Hematopoietic multipotent progenitor cell treated with erythropoietin and hydrocortisone succinate and interleukin-3 and kit ligand, for 17 days (in vitro differentiated cells): ENCODE measurements at places on chromosomes 16 and 17.
A peak's percentile ranks its signal among the peaks of the same experiment; 100 is the strongest.

DNA sequence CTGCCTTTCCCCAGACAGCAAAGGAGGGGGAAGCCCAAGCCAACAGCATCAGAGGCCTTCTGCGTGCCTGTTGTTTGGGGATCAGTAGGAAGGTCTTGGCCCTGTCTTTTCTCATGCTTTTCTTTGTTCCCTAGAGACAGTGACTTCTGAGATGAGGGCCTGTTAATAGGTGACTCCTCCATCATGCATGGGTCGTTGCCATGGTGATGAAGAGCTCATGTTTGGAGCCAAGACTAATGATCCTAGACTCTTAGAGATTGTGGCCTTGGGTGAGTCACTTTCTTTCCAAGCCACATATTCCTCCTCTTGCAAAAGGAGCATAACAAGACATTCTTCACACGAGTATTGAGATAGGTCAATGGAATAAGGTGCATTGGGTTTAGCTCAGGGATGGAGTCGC, 201.1 kb upstream of the ASIC2 start:
- no peak for DNase-seq

DNA sequence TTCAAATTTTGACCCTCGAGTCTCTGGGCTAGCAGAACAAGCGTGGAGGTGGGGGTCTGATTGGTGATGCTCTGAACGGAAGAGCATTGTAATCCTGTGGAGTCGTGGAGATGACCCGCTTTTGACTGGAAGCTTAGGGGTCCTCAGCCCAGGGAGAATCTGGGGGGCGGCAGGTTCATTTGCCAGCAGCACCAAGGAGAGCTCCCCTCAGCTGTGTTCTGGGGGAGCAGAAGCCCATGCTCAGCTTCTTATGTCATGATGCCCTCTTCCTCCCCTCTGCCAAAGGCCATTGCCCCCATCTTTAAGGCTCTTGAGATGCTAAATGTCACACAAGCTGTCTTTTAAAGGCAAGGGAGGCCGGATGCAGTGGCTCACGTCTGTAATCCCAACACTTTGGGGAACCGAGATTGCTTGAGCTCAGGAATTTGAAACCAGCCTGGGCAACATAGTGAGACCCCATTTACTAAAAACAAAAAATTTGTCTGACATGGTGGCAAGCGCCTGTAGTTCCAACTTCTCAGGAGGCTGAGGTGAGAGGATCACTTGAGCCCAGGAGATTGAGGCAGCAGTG, 19.3 kb downstream of the LDHD start:
- no peak for DNase-seq

DNA sequence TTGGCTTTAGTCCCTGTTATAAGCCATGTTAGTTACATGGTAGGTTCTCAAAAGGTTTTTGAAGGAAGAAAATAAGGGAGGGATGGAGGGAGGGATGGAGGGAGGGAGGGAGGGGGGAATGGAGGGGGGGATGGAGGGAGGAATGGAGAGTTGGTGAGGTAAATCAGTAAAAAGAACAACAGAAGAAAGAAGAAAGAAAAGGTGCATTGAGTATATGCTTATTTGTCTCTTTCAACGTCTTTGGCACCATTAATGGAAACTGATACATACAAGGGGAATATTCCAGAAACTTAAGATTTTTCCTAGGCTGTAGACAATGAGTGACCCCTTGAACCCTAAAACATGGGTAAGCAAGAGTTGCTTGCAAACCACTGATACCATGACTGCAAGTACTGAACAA, 1056.3 kb downstream of the CDH11 start:
- no peak for DNase-seq

DNA sequence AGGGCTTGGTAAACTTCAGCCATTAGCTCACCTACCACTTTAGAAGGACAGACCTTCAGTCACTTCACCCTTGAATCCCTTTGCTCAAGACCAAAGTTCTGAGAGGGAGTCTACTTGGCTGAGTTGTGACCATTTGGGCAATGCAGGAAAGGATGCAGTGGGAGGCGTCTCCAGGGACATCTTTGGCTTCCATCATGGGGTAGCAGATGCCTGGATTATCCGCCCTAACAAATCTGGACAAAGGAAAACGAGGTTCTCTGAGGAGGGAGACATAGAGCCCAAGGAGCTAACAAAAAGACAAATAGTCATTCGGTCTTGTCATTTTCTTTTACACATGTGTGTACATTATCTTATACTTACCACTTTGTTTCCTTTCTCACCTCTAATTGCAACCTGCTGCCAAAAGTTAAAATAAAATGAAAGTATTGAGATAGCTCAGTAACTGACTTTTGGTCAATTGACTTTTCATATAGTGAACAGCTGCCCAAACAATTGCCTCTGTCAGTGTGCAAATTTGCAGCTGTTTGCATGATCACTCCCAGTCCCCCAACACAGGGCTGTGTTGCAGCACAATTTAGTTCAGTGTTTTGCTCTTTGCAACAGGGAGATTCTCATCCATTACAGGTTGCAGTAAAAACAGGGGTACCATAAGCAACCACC, 108.9 kb upstream of the EEF2KMT start:
- no peak for DNase-seq

GRCh38 chr17:29591146-29591736, 1.7 kb upstream of the ANKRD13B start:
- no peak for DNase-seq

- DNase-seq = peak; percentile 18
These were observed 800 bp downstream of the ZNF747 start for GRCh38 chr16:30533748-30534367.

DNA sequence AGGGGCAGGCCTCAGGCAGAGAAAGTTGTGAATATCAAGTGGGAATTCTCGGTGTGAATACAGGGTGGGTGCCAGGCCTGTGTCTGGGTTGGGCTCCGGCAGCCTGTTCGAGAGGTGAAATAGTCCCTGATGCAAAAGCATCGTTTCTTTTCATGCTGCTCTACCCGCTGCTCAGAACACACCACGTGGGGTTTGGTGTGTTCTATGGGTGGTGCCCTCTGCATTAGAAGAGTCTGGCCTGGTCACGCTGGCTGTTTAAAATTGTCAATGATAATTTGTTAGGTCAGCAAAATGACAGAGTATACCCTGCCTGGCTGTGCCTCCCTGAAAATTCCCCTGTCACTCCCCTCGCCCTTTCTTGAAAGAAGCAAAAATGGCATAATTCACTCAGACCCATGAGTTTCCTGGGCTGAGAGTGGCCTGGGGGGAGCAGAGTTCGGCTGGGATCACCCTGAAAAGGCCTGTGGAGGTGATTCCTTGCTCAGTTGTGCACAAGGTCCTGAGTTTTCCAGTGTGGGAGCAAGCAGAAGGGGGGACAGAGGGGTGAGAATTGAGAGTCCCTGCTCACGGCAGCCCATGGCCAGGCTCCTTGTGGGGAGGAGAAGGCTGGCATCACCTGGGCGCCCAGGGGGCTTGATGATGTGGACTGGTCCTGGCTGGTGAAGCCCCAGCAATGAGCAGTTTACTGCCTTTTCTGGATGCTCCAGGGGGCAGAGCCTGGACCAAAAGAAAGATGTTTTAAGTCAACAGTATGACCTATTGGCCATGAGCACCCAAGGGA, 3.2 kb downstream of the CACNG5 start:
- DNase-seq = no peak

DNA sequence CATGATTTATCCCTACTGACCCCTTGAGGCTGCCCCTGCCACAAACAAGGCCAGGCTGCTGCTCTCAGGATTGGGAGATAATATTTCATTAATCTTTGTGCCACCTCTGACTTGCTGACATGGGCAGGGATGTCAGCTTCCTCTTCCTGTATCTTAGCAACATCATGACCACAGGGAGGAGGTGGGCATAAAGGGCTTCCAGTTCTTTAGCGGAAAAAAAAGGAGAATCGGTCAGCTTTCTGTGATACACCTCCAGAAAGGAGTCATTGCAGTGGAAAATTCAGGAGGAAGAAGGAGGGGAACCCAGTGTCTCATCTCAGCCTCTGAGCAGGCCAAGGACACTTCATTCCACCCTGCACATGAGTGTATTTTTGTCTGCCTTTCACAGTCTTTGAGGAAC, 206.8 kb upstream of the SDK2 start:
- DNase-seq = no peak

DNA sequence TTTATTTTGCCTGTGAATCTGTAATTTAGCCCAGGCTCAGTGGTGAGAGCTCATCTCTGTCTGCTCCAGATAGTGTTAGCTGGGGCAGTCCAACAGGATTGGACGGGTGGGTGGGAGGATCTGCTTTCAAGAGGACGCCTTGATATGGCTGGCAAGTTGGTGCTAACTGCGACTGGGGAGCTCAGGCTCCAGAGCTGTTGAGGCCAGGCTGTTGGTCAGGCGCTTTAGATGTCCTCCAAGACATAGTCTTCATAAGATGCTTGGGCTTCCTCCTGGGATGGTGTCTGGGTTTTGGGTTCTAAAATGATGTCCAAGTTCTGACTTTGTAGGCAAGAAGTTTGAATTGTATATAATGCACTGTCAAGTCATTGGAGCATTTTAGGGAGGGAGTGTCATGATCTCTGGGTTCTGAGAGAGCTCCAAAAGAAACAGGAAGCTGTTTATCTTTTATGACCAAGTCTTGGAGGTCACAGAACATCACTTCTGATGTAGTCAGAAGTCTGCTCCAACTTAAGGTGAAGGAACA, 12.8 kb upstream of the PCTP start:
- DNase-seq = peak; percentile 42

DNA sequence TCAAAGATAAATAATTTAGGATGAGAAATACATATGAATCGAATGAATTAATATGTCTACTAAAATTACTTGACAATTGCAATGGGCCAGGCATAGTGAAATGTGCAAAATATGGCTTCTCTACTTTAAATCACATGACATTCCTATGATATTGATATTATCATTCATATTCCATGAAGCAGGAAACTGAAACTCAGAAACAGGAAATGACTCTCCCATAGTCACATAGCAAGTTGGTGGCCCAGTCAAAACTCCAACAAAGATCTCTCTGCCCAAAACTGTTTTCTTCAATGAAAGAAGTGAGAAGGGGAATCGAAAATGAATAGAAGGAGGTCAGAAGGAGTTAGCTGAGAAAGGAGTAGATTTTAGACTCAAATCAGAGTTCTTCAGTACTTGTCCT, 272.2 kb downstream of the CDH8 start:
- DNase-seq = no peak

DNA sequence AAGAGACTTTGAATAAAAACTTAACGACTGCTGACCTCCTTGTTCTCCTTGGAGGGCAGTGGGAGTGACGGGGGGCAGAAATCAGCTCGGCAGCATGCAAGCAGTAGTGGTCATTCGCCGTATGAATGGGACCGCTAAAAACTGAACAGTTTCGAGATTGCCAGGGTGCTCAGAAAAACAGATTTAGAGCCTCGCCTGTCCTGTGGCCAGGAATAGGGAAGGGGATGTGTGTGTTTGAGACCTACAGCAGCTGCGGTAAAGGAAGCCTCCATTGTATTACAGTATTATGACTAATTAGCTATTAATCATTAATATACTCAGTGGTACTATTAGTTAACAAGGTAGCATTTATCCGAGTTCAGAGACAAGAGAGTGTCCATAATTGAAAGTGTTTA, 670 bp upstream of the ZNF652 start:
- no peak for DNase-seq

DNA sequence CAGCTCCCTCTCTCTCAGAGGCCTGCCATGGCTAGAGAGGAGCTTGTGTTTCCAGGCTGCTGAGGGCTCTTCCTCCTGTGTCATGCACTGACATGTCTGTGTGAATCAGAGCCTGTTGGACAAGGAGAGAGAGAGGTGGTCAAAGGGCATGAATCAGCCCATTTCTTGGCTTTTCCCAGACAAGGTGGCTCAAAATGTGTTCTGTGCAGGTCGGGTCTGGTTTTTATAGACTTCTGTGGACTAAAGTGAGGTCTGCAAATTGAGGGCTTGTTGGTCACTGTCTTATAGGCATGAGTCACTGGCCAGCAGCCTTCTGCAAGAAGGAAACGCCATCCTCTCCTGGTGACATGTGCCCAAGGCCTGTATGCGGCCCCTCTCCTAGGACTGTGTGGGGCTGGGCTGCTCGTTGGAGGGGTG, 97.9 kb downstream of the FOXL1 start:
- DNase-seq = no peak

DNA sequence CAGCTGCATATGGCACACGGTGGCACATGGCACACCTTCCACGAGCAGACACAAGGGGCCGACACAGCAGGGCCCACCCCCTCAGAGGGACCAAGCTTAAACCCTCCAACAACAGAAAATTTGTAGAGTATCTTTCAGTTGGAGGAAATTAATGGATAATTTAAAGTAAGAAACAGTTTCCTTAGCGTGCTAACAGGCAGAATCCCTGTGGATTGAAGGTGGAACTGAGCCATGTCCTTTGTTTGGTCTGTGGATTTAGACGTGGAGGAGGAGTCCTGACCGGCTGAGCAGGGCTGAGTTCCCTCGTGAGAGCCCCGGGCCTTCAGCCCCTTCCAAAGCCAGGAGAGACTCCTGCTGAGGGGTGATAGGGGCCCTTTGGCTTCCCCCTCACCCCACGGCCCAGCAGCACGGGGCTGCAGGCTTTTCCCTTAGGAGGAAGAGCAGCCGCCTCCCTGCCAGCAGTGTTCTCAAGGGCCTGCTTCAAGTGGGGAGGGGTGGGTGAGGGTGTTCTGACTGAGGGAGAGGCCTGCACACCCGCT, 1.4 kb upstream of the CYB561 start:
- DNase-seq = no peak

- no peak for DNase-seq
These were observed 109.1 kb upstream of the CDC42EP4 start for GRCh38 chr17:73420897-73421296.

DNA sequence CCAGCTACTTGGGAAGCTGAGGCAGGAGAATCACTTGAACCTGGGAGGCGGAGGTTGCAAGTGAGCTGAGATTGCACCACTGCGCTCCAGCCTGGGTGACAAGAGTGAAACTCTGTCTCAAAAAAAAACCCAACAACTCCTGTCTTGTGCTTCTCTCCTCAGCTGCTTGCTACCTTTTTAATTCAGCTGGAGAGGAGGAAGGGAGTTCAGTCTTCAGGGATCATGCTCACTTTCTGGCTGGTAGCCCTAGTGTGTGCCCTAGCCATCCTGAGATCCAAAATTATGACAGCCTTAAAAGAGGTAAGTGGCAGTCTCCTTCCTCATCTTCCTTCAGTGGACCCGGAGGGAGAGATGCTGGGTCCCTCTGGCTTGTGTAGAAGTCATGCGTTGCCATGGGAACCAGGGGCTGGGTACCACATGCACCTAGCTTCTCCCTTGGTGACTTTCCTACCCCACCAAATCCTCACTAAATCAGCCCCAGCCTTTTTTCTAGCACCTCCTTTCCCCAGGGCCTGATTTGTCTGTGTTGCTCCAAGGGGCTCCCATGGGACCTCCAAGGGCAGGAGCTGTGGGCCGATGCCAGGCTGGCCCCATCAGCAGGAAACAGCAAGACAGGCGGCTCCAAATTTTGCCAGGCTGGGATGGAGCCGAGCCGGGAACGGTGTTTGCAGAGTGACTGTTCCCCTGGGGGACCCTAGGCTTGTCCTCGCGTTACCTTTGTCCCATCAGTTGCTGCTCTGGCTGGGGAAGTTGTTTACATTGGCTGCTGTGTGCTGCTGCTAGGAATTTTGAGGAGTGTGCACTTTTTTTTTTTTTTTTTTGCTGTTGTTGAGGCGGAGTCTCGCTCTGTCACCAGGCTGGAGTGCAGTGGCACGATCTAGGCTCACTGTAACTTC, 65.2 kb downstream of the ABCC1 start:
- no peak for DNase-seq

GRCh38 chr17:57639381-57639780, 105.7 kb downstream of the CCDC182 start:
- DNase-seq = no peak
